Central memory CD4-positive, alpha-beta T cell (primary cell): ENCODE measurements at places on chromosomes 1 and 21.

DNA sequence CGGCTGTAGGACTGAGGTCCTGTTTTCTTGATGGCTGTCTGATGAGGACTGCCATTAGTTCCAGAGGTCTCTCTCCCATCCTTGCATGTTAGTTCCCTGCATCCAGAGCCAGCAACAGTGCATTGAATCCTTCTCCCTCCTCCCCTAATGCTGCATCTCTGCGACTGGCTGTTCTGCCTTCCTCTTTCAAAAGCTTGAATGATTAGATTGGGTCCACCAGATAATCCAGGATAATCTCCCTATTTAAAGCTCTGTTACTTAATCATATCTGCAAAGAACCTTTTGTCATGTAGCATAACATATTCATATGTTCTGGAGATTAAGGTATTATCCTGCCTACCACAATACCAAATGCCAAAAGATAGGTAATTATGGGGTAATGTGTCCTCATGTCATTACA, 377.5 kb downstream of the GPATCH2 start:
- DNase-seq = no peak

DNA sequence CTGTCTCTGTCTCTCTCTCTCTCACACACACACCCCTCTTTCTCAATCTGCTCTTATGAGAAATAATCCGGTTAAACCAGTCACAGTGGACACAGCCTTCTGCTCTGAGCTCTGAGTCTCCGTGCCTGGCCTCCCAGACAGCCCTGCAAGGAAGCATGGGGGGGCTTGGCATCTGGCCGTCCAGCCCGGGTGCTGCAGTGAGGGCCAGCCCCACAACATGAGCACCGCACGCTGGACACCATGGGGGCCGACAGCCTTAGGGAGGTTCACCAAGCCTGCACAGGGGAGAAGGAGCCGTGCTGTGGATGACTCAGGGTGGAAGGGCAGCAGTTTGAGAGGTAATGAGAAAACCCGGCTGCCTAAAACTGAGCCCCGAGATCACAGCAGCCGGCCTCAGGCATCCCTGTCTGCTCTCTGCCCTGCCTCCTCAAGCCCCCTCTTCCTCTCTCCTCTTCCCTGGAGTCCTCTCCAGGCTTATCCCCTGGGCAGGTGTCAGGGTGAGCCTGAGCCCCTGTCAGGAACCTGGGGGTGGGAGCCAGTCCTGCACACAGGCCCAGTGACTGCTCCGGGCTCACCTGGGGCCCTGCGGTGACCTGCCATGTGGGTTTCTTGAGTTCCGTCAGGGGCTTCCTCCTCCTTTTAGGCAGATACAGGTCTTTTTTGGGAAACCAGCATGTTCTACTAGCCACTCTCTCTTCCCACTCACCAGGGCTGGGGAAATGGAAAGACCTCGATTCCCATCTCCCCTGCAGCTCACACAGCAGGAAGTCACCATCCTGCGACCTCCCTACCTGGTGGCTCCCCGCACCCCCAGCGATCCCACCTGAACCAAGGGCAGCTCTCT, 92.8 kb downstream of the ITPKB start:
- DNase-seq = no peak

GRCh38 chr1:53174971-53175913, 21.4 kb upstream of the CPT2 start:
- DNase-seq = no peak

DNA sequence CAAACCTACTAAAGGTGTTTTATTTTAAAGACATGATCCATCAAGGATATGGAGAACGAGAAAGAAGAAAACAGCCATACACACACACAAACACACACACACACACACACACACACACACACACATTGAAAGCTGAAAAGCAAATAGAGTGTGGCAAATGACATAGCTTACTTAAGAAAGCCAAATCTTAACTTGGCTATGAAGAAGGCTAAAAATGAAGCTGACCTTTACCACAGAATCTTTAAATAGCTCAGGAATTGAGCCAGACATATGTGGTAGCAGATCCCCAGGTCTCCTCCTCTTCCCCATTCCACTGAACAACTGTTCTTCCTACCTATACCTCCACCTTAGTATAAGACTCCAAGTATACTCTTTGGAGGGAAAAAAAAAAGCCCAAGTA, 185.6 kb downstream of the CLEC20A start:
- DNase-seq = no peak

GRCh38 chr1:104468282-104468681, 718.6 kb downstream of the AMY1C start:
- DNase-seq = no peak

DNA sequence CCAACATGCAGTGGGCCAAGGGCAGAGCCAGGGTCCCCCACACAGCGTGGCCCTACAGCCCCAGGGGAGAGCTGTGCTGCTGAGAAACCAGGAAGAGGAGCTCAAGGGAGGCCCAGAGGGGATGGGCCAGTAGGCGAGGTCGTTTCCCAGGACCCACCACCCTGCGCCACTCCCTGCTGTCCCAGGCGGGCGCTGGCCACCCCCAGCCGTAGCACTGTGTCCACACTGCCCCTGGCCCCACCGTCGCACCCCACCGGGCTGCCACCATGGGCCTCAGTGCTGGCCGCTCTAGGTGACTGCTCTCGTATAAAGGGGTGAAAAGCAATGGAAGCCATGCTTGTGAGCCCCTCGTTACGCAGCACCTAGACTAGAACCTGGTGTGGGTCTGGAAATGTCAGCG, 22.4 kb downstream of the NADK start:
- DNase-seq = no peak

DNA sequence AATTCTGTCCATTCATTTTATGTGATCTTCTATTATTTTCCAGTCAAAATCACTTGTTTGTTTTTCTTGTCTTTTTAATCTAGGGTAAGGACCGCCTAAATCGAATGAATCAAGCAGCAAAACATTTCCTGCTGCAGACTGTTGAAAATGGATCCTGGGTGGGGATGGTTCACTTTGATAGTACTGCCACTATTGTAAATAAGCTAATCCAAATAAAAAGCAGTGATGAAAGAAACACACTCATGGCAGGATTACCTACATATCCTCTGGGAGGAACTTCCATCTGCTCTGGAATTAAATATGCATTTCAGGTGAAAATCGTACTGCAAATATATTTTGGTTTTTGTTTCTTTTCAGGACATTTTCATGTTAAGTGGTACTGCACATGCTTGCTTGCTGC, 20.5 kb downstream of the CLCA4 start:
- no peak for DNase-seq

DNA sequence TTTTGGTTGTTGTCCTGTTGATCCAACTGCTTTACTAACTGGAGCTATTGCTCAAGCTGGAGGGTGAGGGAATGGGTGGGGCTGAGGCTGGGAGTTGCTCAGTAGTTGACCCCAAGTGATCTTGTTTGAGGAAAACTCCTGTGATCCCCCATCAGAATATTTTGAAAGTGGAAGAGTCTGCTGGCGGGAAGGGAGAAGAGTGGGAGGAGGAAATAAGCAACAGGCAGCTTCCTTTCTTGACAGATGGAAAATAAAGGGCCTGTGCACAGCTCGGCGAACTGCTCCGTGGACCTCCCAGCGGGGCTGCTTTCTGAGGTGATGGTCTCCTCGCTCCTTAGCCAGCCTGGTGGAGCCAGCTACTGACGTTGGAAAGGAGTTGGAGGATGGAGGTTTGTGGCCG, 199.1 kb upstream of the LMO4 start:
- no peak for DNase-seq
